GM12891 (cell line): ENCODE measurements at places on chromosomes 6 and 20.
A peak's percentile ranks its signal among the peaks of the same experiment; 100 is the strongest.

GRCh38 chr6:107080036-107080435 lies 35.3 kb downstream of the BEND3 start:
- no peak for DNase-seq

GRCh38 chr6:151808371-151809241 lies 1.1 kb downstream of the ESR1 start:
- DNase-seq: no peak

DNA sequence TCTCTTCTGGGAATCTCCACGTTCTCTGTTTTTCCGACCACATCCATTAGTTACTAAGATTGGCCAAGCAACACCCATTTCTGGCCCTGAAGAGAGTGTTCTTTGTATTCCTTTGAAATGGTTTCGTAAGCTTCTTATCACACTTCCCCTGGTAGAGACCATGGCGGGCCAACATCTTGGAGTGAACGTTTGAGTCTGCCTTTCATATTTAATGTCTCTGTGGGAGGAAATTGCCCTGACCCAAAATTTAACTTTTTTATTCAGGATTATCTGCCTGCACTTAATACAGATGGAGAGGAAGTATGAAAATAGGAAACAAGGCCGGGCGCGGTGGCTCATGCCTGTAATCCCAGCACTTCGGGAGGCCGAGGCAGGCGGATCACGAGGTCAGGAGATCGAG lies 177.0 kb upstream of the SNX9 start:
- no peak for DNase-seq

DNA sequence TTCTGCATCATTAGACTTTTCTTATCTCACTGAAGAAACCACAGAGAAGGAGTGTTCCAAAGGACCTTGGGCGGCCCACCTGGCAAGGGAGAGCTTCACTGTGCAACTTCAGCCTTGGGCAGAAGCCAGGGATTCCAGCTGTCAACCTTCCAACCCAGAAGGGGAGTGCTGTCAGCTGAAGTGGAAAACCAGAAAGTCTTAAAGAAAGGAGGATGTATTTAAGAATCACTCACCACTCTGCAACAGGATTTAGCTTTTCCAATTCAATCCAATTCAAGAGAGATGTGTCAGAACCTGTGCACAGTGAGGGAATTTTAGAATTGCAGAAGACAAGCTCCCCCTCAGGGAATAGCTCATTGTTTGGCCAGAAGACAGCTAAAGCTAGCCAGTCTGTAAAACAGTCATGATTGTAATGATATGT lies 553.7 kb downstream of the CD83 start:
- DNase-seq: no peak

DNA sequence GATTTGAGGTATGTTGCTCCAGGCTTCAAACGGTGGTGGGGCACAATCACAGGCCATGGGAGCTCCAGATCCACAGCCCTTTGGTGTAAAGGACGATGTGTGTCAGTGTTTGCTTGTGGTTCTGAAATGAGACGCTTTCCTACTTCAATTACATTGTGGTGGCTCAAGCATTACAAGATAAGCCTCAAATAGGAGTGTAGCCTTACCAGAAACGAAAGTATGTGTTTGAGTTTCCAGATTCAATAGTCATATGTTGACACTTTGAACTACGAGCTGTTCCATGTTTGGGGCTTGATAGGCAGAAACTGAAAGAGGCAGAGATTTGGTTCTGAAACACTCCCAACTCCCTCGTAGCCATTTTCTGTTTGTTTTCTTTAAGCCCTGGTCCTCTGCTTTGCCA lies 187.1 kb downstream of the MYLK4 start:
- peak; percentile 47 for DNase-seq

DNA sequence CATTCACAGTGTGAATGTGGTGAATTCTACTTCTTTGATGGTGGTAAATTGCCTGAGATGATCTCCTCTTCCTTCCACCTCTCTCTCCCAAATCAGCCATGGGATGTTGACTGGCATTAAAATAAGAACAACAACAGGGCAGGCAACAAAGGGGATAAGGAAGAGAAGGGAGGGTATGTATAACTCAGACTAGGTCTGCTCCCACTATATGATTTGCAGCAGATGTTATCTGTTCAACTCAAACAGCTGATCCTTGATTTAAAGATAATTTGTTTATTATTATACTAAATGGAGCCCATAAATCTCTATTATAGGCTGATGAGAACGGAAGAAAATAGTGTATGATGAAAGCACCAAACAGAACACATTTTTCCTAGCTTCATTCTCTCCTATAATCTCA lies 262.0 kb downstream of the BTBD3 start:
- no peak for DNase-seq

- no peak for DNase-seq
Observed at GRCh38 chr6:13624871-13625288, 9.7 kb downstream of the NOL7 start.

DNA sequence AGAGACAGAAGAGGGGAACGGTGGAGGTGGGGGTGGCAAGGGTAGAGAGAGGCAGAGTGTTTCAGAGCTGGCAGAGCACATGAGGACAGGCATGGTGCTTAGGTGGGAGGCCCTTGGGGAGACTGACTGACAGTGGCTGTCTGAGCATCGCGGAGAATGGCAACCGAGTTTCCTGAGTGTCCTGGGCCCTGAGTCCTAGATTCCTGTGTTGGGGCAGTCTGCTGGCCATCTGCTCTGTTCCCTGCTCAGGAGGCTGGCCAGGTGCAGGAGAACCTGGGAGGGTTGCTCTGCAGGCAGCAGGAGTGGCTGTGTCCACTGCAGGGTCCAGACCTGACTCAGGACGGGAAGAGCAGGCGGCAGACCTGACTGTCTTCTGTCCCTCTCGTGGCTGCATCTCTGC lies 248.9 kb downstream of the LRFN2 start:
- DNase-seq: no peak
